Activated T-helper 1 cell treated with Interleukin-2 at 50 U/mL for 16 hours (primary cell): ENCODE measurements at places on chromosomes 1 and 21.

- no peak for DNase-seq
These were observed 3.8 kb upstream of the LCE3A start for GRCh38 chr1:152626744-152627143.

- DNase-seq = no peak
These were observed 502.2 kb upstream of the PRMT6 start for GRCh38 chr1:106554294-106554693.

DNA sequence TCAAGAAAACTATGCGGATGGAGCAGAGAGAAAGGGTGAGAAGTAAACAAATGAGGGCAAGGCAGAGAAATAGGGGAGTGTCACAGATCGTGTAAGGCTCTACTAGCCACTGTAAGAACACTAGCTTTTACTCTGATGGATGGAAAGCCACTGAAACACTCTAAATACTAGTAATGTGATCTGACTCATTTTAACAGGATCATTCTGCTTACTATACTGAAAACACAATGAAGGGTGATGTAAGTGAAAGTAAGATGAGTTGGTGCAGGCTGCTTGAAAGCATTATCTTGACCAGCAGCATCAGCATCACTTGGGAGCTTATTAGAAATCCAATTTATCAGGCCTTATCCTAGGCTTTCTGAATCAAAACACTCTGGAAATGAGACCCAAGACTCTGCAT lies 32.7 kb downstream of the TUT4 start:
- no peak for DNase-seq

GRCh38 chr1:39238476-39238875 lies 34.0 kb downstream of the MACF1 start:
- no peak for DNase-seq

GRCh38 chr1:22231995-22232690 lies 89.2 kb upstream of the WNT4 start:
- DNase-seq = no peak

- DNase-seq = no peak
These were observed 95.3 kb downstream of the FOXD2 start for GRCh38 chr1:47532921-47533792.

GRCh38 chr1:159798893-159799292 lies 3.3 kb upstream of the FCRL6 start:
- DNase-seq = peak; percentile 13

GRCh38 chr21:34744801-34745200 lies 76.0 kb downstream of the CLIC6 start:
- DNase-seq = no peak

DNA sequence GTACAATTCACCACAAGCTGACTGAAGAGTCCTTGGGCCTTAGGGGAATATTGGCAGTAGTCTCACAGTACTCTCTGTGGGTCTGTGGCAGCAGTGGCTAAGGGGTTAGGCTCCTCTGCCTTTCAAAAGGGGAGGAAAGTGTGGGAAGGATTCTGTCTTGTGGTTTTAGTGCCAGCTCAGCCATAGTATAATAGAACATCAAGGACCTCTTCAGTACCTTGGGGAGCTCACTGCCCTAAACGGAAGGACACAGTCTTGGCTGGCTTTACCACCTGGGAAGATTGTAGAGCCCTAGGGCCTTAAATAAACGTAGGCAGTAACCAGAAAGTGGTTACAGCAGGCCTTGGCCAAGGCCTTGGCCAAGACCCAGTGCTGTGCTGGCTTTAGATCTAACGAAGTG lies 265.7 kb downstream of the COL11A1 start:
- no peak for DNase-seq

GRCh38 chr1:109298666-109299557 lies 7.9 kb downstream of the MYBPHL start:
- no peak for DNase-seq

DNA sequence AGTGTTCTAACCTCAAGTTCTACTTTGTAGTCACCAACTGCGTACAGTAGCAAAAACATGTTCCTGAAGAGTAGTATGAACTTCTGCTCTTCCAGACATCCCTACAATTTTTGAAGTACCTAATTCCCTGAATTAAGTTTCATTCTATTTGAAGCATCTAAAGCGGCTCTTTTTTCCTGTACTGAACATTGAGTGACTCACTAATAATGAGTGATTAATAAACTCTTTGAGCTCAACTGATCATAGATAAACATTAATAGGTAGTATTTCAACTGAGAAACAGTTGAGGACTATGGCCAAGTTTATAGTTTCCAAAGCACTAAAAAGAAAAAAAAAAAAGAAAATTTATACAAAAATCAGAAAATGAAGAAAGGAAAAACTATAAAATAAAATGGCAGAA lies 683.1 kb downstream of the LTN1 start:
- no peak for DNase-seq

GRCh38 chr21:36310016-36310415 lies 10.0 kb upstream of the MORC3 start:
- no peak for DNase-seq

- DNase-seq = no peak
These were observed 5.2 kb upstream of the HLX start for GRCh38 chr1:220873868-220874655.

DNA sequence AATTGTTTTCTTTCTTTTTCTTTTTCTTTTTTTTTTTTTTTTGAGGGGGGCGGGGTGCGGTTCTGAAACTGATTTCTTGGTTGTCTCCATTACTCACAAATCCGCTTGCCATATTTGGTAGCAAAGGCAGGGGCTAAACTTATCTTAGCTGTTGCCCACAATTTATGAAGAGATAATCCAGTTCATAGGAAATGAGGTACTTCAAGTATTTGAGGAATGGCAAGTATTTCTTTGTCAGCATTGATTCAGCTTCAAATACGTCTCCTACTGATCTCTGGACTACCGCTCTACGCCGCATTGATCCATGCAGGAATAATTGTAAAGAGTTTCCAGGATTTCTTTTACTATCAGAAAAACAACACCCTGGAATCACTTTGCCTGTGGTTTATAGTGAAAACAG lies 289.2 kb upstream of the DPYD start:
- no peak for DNase-seq

GRCh38 chr1:245062741-245063305 lies 92.0 kb upstream of the KIF26B start:
- no peak for DNase-seq

DNA sequence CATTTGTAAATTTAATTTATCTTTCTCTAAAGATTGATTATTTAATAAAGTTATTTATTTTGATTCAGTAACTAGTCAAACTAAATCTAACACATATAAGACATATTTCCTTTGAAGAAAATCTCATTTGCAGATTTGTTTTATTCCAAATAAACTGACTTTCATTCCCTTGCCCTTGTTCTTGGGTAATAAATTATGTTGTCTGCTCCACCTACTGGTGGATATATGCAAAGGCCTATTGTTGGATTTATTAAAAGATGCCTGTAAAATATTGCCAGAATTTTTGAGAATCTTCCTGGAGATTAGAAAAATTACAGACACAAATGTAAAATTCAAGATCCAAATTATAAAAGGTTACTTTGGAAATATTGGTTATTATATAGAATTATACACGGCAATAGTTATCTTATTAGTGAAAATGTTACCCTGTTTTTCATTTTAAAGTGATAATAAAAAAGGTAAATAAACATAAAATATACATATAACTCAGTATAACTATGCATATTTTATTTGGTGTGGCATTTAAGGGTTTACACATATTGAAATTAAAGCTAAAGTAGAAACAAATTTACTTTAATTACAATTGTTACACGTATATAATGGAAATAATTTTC lies 116.1 kb downstream of the SPATA17 start:
- no peak for DNase-seq
